ENCODE measurements at places on chromosomes 2 and 18.

- no peak for DNase-seq
Observed at GRCh38 chr2:128769457-128770142, 450.9 kb upstream of the HS6ST1 start.

- DNase-seq: no peak
Observed at GRCh38 chr2:221169724-221170123, 402.4 kb downstream of the EPHA4 start.

DNA sequence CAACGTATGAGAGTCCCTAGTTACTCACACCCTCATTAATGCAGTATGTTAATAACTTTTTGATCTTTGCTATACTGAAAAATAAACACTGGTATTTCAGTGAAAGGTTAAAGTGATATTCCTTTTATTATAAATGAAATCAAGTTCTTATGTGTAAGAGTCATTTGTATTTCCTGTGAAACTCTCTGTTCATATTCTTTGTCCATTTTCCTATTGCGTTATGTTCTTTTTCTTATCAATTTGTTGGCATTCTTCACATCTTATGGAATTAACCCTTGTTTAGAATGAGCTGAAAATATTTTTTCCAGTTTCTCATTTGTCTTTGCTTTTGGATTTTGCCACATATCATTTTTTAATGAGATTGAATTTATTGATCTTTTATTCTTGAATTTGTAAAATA is 44.8 kb downstream of the NDUFAF7 start:
- DNase-seq: no peak

- DNase-seq: no peak
Observed at GRCh38 chr2:56266761-56267414, 83.1 kb downstream of the CCDC85A start.

DNA sequence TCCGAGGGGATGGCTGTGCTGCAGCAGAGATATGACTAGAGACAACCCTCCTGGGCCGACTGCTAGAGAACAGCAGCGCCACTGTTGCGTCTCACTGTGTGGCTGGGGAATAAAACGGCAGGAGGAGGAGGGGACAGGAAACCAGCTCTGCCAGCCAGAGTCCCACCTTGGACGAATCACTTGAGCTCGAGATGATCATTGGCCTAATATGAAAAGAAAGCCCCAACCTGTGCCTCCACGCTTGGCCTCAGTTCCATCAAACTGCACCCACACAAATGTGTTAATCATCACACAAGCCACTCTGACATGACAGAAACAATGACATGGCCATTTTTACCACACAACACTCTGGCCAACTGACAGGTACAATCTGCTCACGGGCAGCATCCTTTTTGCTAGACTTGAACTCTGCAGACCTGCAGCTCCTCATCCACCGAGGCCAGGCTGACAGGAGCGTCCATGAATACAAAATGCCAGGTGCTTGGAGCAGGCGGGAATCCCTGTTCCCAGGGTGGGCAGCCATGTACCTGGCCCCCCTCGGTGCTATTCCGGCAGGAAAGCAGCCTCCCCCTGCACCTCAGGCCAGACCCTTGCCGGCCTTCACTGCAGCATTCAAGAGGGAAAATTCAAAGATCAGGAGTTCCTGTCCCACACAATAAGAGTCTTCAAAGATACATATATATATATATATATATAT is 52.3 kb downstream of the PARD6G start:
- DNase-seq: no peak

GRCh38 chr2:234378440-234378839 is 118.4 kb downstream of the ARL4C start:
- peak; percentile 61 for DNase-seq

GRCh38 chr2:145064511-145064910 is 544.6 kb upstream of the ZEB2 start:
- DNase-seq: no peak

GRCh38 chr18:43587538-43588153 is 310.4 kb upstream of the SYT4 start:
- DNase-seq: peak; percentile 46

DNA sequence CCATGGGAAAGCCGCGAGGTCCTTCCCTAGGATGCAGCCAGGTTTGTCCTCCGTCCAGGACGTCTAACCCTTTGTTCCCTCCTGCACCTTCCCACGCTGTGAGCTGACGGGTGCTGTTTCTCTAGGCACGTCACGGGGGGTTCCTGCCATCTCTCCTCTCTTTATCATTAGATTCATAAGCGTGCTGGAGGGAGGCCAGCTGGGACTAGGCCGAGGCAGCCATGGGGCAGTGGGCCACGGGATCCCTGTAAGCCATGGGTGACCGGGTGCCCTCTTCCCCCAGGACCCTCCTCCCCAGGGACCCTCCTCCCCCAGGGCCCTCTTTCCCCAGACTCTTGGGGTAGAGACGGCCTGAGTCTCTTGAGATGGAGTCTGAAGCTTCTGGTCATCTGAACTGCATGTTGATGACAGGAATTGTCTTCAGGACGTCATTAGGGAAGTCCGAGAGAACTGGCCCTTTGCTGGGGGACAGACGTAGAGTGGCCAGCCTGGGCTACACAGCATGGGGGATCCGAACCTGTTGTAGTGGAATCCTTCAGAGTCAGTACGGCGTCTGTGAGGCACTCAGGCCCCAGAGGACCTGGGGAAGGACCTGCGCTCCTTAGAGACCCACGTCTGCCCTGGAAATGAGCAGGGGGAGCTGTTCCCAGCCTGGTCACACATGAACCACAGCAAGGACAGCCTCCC is 108.1 kb downstream of the TPO start:
- DNase-seq: no peak

DNA sequence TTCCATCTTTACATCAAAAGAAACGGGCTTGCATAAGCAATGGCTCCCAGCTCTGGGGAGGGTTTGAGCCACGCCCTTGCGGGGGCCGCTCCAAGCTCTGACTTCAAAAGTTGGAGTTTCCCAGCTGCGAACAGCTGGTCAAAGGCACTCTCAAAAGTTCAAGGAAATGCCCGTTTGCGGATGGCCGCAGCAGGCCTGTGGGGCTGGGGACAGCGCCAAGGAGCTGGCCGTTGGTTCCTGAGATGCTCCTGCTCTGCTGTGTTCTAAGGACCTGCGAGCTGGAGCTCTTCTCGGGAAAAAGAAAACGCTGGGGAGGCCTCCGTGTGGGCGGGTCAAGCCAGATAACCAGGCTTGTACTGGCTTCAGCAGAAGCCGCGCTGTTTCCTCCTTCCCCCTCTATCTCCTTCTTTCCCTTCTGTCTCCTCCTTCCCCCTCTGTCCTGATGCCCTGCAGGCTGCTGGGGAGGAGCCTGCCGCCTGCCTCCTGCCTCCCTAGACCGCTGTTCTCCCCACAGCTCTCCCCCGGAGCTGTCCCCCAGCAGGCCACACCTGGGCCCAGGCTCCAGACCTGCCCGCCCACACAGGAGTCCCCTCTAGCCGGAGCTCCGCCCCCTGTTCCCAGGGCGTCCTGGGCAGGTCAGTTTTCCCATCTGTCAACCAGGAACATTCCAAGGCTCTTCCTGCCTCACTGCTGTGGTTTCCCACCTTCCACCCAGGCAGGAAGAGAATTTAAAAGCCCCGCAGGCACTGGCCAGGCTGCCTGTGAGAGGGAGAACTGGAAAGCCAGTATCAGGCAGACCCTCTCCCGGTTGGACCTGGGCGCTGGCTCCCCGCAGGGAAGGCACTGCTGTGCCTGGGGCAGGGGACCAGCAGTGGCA is 14.1 kb downstream of the KLF11 start:
- peak; percentile 80 for DNase-seq

- DNase-seq: no peak
Observed at GRCh38 chr2:25251071-25251421, 82.7 kb upstream of the POMC start.

GRCh38 chr18:59114160-59114559 is 25.5 kb upstream of the SEC11C start:
- no peak for DNase-seq

GRCh38 chr2:179237209-179237946 is 27.3 kb downstream of the SESTD1 start:
- DNase-seq: peak; percentile 27

GRCh38 chr2:99890568-99891427 is 251.6 kb downstream of the AFF3 start:
- no peak for DNase-seq

GRCh38 chr2:42758751-42759150 is 5.2 kb downstream of the OXER1 start:
- no peak for DNase-seq

GRCh38 chr2:101428422-101429176 is 41.3 kb upstream of the CREG2 start:
- no peak for DNase-seq

DNA sequence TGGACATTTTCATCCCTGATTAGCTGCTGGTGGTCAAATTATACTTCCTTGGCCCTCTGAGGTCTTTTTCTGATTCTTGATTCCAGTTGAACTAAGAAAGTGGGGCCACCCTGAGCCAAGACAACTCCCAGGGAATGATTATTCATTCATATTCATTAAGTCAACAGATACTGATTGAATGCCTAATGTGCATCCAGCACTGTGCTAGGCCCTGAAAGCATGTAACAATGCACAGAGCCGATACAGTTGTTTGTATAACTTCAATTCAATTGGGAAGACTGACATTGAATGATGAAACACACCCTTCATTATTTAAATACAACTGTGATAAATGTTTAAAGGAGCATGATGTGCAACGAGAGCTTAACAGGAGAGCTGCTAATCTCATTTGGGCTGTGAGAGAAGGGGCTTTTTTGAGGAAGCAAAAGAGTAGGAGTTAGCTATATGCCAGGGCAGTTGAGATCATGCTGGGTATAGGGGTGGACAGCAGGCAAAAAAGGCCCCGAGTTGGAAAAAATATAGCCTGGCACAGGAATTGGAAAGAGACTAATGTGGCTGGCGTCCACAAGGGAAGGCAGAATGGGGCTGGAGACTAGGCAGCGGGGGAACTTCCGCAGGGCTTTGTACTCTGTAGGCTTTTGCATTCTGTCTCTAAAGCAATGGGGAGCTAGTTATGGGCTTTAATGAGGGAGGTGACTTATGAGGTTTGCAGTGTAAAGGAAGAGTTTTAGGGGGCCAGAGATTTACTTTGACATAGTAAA is 57.2 kb upstream of the ACVR1 start:
- DNase-seq: no peak

DNA sequence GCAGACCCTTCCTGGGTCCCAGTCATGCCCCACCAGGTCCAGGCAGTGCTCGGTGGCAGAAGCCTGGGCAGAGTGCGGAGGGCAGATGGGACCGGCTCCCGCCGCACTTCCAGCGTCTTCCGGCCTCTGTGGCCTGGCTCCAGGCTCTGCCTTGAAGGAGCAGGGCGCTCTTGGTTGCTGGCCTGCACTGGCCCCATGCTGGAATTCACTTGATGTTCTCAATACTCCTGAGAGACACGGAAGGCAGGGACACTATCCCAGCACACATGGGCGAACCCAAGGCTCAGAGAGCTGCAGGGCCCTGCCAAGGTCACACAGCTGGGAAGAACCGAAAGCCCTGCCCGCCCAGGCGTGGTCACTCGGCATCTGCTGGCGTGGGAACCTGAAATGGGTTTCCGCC is 87.6 kb upstream of the ODC1 start:
- no peak for DNase-seq

DNA sequence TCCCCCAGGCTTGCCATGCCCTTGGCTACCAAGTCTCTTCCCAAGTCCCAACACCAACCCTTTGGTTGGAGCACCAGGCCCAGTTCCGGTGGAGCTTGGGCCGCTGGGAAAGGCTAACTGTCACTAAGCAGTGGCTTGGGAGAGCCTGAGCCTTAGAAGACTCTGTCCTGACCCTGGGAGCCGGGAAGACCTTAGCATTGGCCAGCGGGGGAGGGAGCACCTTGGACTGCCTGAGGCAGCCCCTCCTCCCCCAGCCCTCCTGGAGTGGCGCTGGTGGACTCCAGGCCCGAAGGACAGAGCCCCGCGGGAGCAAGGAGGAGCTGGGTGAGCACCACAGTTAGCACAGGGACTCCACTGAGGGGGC is 62.5 kb upstream of the POMC start:
- DNase-seq: no peak

GRCh38 chr2:99900556-99900955 is 241.8 kb downstream of the AFF3 start:
- no peak for DNase-seq

DNA sequence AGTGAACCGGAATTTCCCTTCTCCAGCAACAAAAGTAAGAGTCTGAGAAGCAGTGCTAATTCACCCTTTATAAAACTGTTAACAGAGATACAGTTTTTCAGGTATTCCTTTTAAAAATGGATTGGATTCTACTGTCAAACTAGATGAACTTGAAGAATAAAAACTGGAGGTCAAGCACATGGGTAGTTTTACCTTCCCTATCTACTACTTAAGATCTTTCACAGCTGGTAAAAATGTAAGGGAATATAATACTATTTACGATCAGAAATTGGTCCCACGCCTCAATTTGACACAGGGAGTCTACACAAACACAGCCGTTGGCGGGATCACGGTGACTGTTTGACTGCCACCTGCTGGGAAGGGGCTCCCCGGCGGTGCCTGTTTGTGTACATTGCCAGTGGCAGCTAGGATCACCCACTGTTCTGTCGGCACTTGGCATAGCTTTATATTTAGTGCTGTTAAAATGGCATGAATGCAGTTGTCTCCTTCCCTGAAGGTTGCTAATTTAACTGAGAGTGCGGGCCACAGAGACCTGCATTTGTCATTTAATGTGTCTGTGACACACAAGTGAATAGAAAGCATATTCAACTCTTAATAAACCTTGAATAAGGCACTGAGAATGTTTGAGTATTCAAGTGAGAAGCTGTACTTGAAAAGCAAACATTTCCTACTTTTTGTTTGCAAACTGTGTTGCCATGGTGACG is 59.5 kb downstream of the ABCG8 start:
- peak; percentile 6 for DNase-seq

DNA sequence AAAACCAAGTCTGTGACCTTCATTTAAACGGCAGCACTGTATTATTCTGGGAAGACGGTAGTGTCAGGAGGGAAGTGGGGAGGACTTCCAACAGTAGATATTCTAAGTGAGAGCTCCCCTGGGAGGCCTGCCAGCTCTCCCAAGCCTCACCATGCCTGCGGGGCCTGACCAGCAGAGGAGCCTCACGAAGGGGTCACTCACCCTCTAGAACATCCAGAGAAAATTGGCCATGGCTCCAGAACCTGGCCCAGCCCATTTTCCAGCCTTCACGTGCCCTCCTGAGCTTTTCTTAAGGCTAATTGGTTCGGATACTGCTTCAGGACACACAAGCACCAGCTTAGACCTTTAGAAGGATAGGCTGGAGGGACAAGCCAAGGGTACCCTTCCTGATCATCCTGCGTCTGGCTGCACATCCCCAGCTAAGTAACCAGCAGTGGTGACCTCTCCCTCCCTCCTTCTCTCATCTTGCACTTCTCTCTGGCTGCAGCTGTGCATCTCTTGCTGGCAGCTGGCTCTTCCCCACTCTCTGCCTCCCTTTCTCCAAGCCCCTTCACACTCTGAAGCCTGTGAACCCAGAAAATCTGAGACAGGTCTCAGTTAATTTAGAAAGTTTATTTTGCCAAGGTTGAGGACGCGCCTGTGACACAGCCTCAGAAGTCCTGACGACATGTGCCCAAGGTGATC is 120.1 kb upstream of the PKDCC start:
- no peak for DNase-seq

GRCh38 chr2:200689115-200689514 is 103.3 kb downstream of the AOX1 start:
- no peak for DNase-seq
